Stimulated activated CD8-positive, alpha-beta memory T cell treated with anti-CD3 and anti-CD28 coated beads, Interleukin-4, amount 100 ng/mL, for 1 hour (primary cell): ENCODE measurements at places on chromosomes 5 and 9.

- DNase-seq: no peak
Measured at GRCh38 chr5:78497573-78498533, 137.4 kb downstream of the SCAMP1 start.

- no peak for DNase-seq
Measured at GRCh38 chr5:31916327-31916726, 257.8 kb downstream of the GOLPH3 start.

GRCh38 chr5:92313385-92313784 lies 930.3 kb upstream of the ARRDC3 start:
- no peak for DNase-seq

DNA sequence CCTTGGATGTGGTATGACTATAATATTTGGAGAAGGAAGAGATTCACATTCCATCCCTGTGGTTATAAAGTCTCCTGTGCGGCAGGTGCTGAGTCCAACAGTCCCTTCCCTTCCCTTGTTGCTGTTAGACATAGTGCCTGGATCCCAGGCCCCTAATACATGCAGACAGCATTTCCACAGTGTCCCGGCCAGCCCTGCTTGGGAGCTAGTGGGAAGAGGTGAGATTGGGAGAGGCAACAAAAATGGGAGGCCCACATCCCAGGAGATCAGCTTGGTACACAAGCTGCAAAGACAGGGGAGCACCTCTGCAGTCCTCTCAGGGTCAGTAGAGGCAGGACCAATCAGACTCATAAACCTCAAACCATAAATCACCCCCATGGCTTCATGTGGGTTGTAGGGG lies 3.3 kb upstream of the NEURL1B start:
- no peak for DNase-seq

GRCh38 chr5:157219491-157220271 lies 39.0 kb downstream of the ITK start:
- no peak for DNase-seq

DNA sequence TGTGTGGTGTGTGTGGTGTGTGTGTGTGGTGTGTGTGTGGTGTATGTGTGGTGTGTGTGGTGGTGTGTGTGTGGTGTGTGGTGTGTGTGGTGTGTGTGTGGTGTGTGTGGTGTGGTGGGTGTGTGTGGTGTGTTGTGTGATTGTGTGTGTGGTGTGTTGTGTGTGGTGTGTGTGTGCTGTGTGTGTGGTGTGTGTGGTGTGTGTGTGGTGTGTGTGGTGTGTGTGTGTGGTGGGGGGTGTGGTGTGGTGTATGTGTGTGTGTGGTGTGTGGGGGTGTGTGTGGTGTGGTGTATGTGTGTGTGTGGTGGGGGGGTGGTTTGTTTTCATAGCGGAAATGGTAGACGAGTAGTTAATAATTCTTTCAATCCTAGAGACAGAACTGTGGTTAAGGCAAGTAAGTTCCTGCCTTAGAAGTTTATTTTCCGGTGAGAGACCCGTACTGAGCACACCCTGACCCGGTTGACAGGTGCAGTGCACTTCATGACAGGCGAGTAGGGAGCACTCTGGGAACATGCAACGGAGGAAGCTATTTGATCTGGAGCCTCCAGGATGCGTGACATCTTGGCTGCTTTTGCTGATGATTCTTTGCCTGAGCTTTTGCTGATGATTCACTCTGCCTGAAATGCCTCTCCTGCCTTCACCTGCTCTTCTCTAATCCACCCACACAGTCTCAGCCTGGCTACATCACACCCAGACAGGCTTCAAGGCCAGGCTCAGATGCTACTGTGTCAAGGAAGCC lies 21.7 kb upstream of the FAT2 start:
- DNase-seq: no peak

- no peak for DNase-seq
Measured at GRCh38 chr5:73031839-73032238, 76.0 kb downstream of the FCHO2 start.

GRCh38 chr5:122195802-122196394 lies 66.6 kb downstream of the ZNF474 start:
- DNase-seq: no peak

DNA sequence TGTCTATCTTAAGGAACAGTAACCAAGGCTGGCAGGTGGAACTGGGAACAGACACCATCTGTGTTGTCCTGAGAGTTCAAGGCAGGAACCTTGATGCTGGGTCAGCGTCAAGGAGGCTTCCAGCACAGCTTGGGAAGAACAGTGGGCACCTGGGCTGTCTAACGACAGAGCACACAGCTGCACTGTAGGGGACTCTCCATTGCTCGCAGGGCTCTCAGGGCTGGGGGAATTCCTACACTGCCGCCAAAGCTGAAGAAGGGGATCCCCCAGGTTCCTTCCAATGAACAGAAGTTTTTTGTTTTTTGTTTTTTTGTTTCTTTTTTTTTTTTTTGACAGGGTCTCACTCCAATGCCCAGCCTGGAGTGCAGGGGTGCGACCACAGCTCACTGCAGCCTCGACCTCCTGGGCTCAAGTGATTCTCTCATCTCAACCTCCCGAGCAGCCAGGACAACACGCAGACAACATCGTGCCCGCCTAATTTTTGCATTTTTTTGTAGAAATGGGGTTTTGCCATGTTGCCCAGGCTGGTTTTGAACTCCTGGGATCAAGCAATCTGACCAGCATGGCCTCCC lies 81.9 kb downstream of the PTPN3 start:
- no peak for DNase-seq

DNA sequence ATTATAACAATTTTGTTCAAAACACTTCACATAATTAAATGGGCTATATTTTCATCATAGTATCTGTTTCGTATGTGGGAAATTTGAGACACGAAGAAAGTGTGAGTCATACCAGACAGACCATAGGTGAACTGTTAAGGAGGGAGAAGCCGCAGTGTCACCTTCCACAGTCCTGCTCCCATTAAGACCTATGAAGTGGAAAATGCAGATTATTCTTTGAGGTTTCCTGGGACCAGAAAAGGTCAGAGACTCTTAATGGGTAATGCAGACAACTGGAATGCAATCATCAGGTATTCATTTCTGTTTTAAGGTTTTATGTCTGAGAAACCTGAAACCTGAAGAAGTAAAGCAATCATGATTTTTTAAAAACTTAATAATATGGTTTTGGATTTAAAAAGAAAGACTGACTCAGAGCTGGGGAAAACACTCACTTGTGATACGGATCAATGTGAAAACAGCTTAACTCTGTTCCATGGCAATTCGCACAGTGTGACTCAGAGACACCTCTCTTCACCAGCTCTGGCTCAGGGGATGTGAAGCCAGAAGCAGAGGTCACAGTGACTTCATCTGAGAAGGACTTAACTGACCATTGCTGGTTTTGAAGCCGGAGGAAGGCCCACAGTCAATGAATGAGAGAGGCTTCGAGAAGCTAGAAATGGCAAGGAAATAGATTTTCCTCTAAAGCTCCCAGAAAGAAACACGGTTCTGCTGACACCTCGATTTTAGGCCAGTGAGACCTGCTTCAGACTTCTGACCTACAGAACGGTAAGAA lies 17.2 kb upstream of the GCNT1 start:
- DNase-seq: no peak

- no peak for DNase-seq
Measured at GRCh38 chr5:28301712-28302111, 1263.3 kb upstream of the CDH9 start.

DNA sequence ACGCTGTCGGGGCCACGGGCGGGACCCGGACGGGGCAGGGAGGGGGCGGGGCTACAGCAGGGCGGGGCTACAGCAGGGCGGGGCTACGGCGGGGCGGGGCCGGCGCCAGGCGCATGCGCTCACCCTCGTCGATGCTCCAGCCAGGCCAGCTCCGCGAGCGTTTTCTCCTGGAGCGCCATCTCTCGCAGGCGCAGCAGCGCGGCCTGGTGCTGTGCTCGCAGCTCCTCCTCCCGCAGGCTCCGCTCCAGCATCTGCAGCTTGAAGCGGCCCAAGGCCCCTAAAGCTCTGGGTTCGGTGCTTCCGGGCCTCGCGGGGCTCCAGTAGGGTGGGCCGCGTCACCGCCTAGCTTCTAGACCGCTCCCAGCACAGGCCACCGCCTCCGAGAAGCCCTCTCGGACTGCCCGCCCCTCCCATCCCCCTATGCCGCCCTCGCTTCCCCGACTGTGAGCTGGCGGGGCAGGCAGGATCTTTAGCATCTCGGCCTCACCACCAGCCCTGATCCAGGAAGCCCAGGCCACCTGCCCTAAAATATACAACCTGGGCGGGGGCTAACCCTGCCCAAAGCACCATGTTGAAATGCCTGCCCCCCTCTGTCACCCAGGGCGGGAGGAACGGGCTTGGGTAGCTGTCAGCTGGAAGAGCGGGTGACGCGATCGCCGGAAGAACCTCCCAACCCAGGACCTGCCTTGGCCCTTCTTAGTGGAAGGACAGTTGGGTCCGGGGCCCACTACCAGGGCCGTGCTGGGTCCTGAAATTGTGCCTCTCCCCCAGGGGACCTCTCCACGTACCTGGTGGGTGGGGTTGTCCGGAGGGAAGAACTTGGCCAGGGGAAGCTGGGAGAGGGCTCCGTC lies 21.9 kb upstream of the QSOX2 start:
- peak; percentile 77 for DNase-seq

GRCh38 chr5:73451224-73452130 lies 2.9 kb upstream of the FOXD1 start:
- no peak for DNase-seq

GRCh38 chr5:140114341-140115185 lies 654 bp downstream of the PURA start:
- no peak for DNase-seq

GRCh38 chr9:1709347-1709746 lies 305.8 kb upstream of the SMARCA2 start:
- no peak for DNase-seq

- DNase-seq: no peak
Measured at GRCh38 chr5:2511126-2511525, 240.4 kb downstream of the IRX2 start.

GRCh38 chr9:34546834-34547827 lies 24.3 kb upstream of the ENHO start:
- DNase-seq: no peak

DNA sequence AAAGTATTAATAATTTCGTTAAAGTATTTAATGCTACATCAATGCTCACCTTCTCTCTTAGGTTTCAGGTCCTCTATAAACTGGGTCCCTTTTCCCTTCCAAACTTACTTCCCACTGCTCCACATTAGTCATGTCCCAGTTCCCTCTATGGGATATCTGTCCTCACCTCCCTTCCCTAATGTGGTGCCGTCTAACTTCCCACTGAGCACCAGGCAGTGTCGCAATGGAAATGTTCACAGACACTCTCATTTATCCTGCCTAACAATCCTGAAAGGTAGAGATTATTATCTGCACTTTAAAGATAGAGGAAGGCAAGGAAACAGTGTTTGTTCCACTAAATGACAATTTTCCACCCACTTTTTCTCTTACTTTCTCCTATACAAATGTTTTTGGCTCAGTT lies 329.7 kb downstream of the CWC27 start:
- DNase-seq: no peak

DNA sequence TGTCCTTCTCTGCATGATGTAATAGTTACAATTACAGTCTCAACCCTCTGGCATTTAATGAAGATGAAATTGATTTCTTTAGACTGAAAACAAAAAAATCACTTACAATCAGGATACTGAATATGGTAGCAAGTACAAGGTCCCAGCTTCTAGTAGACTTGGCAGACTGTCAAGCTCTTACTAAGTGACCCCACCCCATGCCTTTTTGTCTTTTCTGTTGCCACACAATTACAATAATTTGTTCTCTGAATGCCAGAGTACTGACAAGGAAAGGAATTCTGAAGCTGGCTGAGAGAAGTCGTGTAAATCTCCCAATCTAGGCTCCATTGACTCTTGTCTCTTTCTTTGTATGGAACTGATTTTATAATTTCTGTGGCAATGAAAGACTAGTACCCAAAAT lies 154.2 kb downstream of the TMC1 start:
- no peak for DNase-seq

- DNase-seq: no peak
Measured at GRCh38 chr5:77035950-77036349, 5.7 kb downstream of the AGGF1 start.

DNA sequence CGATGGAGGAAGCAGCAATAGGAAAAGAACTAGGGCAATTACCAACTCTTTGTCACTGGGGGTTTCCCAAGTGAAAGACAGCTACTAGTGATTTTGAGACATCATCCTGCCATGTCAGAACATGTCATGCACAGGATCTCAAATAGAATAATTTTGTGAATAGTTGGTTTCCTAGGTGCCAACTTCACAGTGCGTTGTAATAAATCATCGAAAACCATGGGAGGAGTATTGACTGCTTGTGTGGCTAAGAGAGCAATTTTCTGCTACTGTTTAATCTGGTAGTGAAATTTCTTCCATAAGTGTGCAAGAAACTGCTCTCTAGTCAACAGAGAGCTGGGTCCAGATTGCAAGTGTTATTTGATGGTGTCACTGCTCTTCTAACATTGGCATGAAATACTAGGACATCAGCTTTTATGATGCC lies 168.6 kb downstream of the NNT start:
- DNase-seq: no peak

DNA sequence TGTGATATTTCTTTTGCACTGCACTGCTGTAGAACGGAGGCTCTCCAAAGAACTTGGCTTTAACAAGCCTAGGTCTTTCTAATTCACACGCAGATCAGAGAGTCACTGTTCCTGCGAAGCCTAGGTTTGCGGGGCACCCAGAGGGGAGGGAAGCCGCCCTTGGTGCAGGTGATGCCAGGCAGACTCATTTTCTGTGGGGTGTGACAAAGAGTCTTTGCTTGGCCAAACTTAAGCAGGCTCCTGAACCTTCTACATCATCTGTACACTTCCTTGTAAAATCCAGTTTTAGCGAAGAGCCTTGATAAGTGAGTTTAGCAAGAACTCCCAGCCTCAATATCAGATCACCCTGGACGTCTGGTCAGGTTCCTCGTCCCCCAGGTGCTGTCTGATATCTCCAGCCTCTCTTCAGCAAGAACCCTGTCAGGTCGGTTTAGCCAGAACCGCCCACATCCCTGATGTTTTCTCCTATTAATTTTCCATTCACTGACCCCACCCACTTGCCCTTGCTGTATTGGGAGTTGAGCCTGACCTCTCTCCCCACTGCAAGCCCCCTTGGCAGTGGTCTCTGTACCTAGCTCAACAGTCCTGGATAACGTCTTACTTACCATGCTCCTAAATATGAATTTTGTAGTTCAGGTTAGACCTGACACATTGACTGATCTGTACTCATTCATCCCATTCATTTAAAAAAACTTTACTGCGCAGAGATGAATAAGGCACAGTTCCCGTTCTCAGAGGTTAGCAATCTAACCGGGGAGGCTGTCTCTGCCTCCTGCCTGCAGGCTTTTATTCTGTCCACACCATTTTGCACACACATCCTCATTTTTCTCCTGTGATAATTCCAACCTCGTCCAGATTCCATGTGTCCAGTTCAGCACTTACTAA lies 880 bp upstream of the UBAC1 start:
- DNase-seq: no peak

DNA sequence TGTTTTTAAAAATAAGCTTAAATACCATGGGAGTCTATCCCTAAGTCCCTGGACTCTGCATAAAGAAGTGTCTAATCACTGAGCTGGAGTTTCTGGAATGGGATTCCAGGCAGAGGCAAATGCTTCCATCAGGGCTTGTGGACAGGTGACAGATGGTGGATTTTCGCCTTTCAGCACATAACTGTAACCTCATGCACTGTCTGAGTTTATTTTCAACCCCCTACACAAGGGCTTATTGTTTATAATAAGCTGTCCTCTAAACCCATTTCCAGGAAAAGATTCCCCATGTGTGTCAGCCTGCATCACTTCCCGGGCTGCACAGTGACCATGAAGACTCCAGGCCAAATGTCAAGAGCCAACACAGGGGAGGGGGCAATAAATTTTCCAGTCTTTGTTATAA lies 264.0 kb downstream of the PIK3R1 start:
- no peak for DNase-seq
